ENCODE measurements at places on chromosomes 1 and 21.

DNA sequence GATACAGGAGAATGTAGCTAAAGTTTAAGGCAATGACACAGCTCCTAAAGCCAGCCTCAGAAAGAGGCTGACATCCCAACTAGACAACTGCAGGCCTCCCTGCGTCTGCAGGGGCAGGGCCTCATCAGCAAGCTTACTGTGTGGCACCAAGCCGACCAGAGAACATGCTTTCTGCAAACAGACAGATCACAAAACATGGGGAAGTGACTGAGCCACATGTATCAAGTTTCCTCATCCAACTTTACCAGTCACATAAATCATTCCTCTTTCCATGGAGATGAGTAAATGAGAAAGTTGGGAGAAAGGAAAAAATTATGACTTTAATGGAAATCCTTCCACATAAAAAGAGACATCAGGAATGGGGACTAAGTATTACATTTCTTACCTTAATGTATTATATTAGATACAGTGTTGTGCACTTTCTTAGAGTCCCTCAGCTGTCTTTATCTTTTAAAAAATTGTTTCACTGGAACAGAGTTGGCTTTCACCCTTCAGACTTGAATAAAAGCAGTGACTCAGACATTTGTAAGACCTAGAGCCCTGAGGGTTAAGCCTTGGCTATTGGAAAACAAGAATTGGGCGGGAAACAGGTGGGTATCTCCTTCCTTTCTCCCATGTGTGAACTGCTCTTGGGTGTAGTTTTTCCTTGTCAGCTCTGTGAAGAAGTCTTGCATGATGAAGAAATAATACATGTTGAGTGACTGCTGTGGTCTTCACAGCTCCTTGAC lies 305.7 kb upstream of the SNX7 start:
- DNase-seq: no peak

DNA sequence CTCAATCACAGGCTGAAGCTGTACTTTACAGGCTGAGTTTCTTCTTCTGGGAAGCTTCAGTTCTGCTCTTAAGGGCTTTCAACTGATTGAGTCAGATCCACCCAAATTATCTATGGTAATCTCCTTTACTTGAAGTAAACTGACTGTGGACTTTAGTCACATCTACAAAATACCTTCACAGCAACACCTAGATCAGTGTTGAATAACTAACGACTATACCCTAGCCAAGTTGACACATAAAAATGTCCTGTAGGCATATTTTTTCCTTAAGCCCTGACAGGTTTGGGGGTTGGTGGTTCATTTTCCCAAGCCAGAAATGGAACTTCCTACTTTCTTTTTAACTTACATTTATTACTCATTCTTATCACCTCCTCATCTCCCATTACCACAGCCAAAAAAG lies 42.9 kb upstream of the PRKACB start:
- no peak for DNase-seq

GRCh38 chr1:43309405-43310025 lies 8.7 kb downstream of the TIE1 start:
- no peak for DNase-seq

DNA sequence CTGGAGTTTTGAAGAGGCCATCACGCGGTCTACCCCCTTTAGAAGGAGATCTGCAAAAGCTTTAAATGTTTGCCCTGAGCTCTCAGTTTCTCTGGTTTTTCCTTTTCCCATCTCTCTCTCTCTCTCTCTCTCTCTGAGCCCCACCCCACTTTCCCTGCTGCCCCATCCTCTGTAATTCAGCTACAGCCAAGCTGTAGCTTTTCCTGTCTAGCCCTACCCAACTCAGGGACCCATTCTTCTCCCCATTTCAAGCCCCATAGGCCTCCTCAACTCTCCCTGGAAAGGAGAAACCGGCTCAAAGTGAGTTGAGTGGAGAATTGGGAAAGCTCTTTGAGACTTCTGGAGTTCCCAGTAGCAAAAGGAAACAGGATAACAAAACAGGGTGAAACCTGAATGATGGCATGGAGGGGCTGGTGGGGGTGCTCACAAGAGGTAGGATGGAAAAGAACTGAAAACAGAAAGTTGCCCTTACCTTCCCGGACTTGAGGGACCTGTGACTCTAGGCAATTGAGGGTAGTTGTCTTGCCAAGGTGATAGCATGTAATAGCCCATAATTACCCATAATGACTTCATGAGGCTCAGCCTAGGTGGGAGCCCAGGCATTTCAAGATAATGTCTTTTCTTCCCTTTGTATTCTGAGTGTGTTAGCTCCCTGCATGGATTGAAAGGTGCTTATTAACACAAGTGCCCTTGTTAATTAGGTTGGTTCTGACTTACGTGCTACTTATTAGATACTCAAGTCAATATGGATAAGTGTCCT lies 84.9 kb downstream of the SLC16A1 start:
- DNase-seq: no peak

GRCh38 chr21:39555911-39556590 lies 56.7 kb upstream of the B3GALT5 start:
- DNase-seq: no peak

DNA sequence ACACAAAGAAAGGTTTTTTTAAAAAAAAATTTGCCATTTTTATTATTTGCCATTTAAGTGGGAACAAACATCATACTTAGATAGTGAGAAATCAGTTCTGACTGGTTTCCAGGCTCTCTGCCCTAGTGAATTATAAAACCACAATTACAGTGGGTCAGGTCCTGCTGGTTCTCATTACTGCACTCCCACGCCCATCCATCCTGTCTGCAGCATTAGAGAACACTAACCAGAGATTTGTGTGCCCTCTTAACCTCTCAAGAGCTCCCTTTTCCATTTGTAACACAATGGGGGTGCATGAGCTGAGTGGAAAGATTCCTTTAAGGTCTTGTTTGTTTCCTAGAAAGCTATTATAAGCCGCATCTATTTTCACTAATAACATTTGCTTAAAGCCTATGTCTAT lies 489.3 kb downstream of the AMY1C start:
- no peak for DNase-seq

- no peak for DNase-seq
Observed at GRCh38 chr1:8825985-8826481, 8.6 kb upstream of the RERE start.
